ENCODE measurements at places on chromosomes 5 and 9. TPM values are rescaled to one million over a fixed set of nuclear protein-coding genes. Genes with fewer than 3 reads are reported as not detected.

FOXD4L4 gene
- under 0.01 TPM for total RNA-seq

CEP78 gene
- 27.6 TPM for total RNA-seq

SH3PXD2B gene
- total RNA-seq, result 115 TPM

SLC36A2 gene
- not detected for total RNA-seq

WNT8A gene
- not detected for total RNA-seq

SPINK4 gene
- total RNA-seq, result not detected

NOL6 gene
- total RNA-seq, result 56.9 TPM

LMX1B gene
- not detected for total RNA-seq

Data from melanocyte of skin (primary cell).